Uterine smooth muscle cell (primary cell): ENCODE measurements at places on chromosomes 5 and 9. TPM values are rescaled to one million over a fixed set of nuclear protein-coding genes. Genes with fewer than 3 reads are reported as not detected.

ZNG1A gene
- total RNA-seq, result 19.2 and 27.3 TPM in 2 replicates

PLCXD3 gene
- 5.5 and 23.2 TPM in 2 replicates for total RNA-seq

HTR4 gene
- total RNA-seq, result not detected in 2 replicates

PCDHGB1 gene
- total RNA-seq, result 0.44 and 1.2 TPM in 2 replicates

IL3 gene
- not detected in 2 replicates for total RNA-seq

INSL4 gene
- not detected in 2 replicates for total RNA-seq

SLC26A2 gene
- 16.5 and 18.2 TPM in 2 replicates for total RNA-seq

TLX3 gene
- not detected in 2 replicates for total RNA-seq

CD274 gene
- total RNA-seq, result 10.5 and 17.7 TPM in 2 replicates

DDX4 gene
- total RNA-seq, result not detected in 2 replicates

PRUNE2 gene
- total RNA-seq, result 21.5 and 68.1 TPM in 2 replicates

SLC6A18 gene
- not detected in 2 replicates for total RNA-seq

ZNF622 gene
- total RNA-seq, result 67.7 and 74.9 TPM in 2 replicates

MYOT gene
- total RNA-seq, result not detected in 2 replicates

ADCY2 gene
- total RNA-seq, result under 0.01 and 0.22 TPM in 2 replicates

TMOD1 gene
- total RNA-seq, result 0.44 and 0.87 TPM in 2 replicates

LECT2 gene
- not detected in 2 replicates for total RNA-seq

ADAMTS12 gene
- total RNA-seq, result 13.5 and 15.1 TPM in 2 replicates
